ENCODE measurements at places on chromosomes 6 and 20.

GRCh38 chr6:145601397-145601796 lies 133.9 kb downstream of the EPM2A start:
- no peak for DNase-seq

- DNase-seq: peak; percentile 24
These were observed 19.8 kb downstream of the RFPL4B start for GRCh38 chr6:112366695-112367553.

DNA sequence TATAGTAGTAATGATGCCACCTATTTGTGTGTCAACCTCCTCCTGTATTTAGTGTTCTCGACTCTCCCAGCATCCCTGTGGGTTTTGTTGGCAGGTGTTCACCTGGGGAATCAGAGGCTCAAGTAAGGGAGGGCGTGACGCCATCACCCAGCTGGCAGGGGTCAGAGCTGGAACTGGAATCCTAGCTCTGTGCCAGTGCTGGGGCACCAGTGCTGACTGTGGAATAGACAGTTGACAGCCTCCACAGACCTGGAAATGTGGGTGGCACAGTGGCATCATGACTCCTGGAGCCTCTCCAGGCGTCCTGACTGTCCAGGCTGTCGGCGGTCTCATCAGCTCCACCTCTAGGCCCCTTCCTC lies 102.8 kb downstream of the SYCP2 start:
- no peak for DNase-seq

DNA sequence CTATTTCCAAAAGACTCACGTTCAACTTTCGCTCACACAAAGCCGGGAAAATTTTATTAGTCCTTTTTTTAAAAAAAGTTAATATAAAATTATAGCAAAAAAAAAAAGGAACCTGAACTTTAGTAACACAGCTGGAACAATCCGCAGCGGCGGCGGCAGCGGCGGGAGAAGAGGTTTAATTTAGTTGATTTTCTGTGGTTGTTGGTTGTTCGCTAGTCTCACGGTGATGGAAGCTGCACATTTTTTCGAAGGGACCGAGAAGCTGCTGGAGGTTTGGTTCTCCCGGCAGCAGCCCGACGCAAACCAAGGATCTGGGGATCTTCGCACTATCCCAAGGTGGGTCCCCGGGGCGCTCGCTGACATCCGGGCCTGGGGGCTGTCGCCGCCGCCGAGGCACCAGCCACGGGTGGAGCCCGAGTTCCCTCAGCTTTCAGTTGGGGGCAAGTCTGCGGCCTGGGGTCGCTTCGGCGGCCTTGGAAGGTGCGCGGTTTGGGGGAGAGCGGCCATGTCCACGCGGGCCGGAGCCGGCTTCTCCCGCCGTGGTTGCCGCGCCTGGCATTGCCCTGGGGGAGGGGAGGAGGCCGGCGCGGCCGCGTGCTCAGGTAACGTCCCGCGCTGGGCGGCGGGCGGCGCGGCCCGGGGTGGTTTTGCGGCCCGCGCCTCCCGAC lies 429 bp downstream of the AMD1 start:
- DNase-seq: peak; percentile 68

- DNase-seq: no peak
These were observed 47.6 kb downstream of the AGPAT4 start for GRCh38 chr6:161226009-161226964.

GRCh38 chr20:56762829-56763228 lies 133.7 kb downstream of the TFAP2C start:
- no peak for DNase-seq

DNA sequence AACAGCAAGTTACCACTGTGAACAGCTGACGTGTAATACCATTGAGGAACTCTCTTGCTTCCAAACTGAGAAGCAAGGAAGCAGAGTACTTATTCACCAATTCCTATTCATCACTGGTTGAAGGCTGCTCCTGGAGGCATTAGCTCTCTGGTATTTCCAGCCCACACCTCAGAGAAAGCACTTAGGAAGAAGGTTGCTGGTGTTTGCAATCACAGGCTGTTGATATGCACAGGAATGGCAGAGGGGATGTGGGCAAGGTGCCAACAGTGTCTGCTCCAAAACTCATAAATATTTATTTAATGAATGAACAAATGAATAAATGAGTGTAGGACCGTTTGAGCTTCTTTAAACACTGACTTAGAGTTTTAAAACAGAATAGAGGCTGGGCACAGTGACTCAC lies 6.9 kb upstream of the RRBP1 start:
- DNase-seq: peak; percentile 50

- no peak for DNase-seq
These were observed 154.5 kb downstream of the CFAP61 start for GRCh38 chr20:20206788-20207187.

- no peak for DNase-seq
These were observed 18.9 kb downstream of the ENTPD6 start for GRCh38 chr20:25214426-25214790.

- no peak for DNase-seq
These were observed 61.8 kb downstream of the CNBD2 start for GRCh38 chr20:36030149-36030548.

GRCh38 chr6:144062786-144063185 lies 32.6 kb downstream of the SF3B5 start:
- DNase-seq: peak; percentile 13

GRCh38 chr20:20903773-20904500 lies 191.5 kb upstream of the RALGAPA2 start:
- DNase-seq: no peak

DNA sequence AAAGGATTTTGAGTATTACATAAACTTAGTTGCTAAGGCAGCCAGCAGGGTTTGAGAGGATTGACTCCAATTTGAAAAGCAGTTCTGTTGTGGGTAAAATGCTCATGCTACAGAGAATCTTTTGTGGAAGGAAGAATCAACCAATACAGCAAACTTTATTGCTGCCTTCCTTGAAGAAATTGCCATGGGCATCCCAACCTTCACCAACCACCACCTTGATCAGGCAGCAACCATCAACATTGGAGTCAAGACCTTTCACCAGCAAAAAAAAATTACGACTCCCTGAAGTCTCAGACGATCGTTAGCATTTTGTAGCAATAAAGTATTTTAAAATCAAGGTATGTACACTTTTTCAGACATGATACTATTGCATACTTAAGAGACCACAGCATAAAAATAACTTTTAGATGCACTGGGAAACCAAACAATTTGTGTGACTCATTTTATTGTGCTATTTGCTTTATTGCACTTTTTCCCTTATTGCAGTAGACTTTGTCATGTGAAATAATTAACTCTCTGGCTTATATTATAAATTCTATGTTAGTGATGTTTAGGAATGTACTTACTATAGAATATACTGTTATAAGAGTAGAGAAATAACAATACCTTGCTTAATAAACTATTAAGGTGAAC lies 390.8 kb downstream of the CDKAL1 start:
- DNase-seq: no peak

- no peak for DNase-seq
These were observed 231.9 kb downstream of the BMP2 start for GRCh38 chr20:6999381-6999780.

GRCh38 chr6:38646166-38646878 lies 6.6 kb upstream of the BTBD9 start:
- DNase-seq: no peak

GRCh38 chr20:5539691-5540090 lies 210.5 kb upstream of the SHLD1 start:
- no peak for DNase-seq

DNA sequence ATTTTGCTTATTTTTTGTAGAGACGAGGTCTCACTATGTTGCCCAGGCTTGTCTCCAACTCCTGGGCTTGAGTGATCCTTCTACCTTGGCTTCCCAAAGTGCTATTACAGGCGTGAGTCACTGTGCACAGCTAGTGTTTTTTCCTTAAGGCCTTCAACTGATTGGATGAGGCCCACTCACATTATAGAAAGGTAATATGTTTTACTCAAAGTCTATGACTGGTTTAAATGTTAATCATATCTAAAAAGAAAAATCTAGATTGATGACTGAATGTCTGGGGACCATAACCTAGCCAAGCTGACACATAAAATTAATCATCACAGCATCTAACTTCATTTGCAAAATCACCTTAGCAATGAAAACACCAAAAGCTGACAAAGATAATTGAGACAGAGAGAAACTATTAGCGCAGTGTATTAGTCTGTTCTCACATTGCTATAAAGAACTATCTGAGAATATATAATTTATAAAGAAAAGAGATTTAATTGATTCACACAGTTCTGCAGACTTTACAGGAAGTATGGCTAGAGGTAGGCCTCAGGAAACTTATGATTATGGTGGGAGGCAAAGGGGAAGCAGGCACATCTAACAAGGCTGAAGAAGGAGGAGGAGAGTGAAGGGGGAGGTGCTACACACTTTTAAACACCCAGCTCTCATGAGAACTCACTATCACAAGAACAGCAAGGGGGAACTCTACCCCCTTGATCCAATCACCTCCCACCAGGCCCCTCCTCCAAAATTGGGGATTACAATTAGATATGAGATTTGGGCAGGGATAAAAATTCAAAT lies 66.8 kb upstream of the ARHGAP18 start:
- no peak for DNase-seq

DNA sequence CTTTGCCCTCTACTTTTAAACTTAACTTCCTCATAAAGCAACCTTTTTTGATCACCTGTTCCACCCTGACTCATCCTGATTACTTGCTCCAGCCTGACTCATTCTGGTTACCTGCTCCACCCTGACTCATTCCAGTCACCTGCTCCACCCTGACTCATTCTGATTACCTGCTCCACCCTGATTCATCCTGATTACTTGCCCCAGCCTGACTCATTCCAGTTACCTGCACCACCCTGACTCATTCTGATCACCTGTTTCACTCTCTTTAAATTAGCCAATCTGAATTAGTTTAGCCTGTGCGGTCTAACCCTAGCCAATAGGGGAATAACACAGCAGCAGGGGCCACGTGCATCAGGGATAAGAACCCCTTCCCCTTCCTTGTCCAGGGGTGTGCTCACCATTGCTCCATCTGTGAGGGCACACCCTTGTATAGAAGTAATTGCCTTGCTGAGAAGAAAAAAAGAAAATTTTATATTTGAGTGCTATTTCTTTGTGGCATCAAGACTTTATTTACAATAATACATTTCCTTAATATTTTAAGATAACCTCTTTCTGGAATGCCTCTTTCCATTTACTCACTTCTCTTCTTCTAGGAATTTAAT lies 17.9 kb downstream of the HLA-G start:
- peak; percentile 52 for DNase-seq

GRCh38 chr6:143642403-143642802 lies 35.4 kb upstream of the PHACTR2 start:
- DNase-seq: no peak

GRCh38 chr6:121305957-121306607 lies 28.2 kb downstream of the TBC1D32 start:
- DNase-seq: peak; percentile 62

DNA sequence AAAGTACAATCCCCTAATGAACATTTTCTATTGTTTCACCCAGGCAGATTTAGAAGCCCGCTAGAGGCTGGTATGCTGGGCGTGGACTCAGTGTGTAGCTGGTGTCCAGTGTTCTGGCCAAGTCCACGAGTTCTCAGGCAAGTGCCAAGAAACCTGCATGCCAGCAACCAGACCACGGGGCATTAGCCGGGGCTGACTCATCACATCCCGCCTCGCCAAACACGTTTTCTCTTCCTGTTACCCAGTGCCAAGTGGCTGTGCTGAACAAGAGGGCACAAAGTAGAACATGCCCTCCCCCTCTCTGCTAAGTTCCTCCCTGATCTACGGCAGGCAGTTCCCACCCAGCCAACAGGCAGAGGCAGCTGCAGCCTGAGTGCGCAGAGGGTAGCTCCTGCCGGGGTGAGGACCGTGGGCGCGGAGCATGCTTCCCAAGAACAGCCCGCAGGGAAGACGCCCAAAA lies 29.6 kb downstream of the RAMACL start:
- DNase-seq: peak; percentile 95

DNA sequence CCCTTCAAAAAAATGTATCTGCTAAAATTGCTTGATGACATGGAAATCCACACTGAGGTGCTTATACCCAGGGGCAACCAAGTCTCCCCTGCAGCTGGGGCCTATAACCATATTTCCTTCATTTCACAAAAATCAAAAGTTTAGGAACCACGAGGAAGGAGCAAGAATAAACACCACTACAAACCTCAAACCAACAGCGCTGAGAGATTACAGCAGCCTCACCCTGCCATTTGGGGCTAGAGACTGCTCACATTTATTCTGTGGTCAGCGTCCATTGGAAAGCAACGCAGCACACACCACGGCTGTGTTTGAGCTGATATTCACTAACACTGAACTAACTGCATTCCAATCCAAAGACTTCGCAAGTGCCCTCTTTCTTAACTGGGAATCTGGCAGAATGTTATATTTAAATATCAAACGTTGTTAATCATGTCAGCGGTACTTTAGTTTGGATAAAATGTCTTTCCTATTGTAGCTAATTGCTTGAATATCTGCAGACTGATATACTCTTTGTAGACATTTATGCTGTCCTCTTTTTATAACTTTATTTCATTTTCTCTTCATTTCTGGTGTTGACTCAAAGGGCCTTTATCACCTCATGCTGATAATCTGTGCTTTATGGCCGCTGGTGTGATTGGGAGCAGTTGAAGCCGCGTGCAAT lies 94.6 kb downstream of the FOXA2 start:
- peak; percentile 61 for DNase-seq

- DNase-seq: no peak
These were observed 247.7 kb upstream of the FAM83B start for GRCh38 chr6:54598787-54599313.

DNA sequence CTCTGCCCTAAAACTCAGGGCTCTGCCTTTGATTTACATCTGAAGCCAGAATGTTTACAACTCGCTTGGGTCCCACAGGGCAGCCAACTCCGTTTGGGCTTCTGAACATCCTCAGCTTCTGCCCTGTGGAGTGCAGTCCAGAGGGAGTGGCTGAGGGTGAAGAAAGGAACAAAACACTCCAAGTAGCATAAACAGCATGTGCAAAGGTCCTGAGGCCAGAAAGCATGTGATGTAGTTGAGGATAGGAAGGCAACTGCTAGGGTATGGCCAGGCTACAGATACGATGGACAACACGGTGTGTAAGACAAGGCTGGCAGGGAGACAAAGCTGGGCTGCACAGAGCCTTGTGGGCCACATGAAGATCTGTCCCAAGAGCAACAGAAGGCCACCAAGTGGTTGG lies 12.5 kb downstream of the JAG1 start:
- DNase-seq: no peak

Data from stomach (tissue), 19 donors.